Activated CD4-positive, alpha-beta memory T cell treated with anti-CD3 and anti-CD28 coated beads, Interleukin-2, amount 10 ng/mL, durations not matched to agents 7 days and 5 days (primary cell): ENCODE measurements at places on chromosomes 1 and 21. TPM values are rescaled to one million over a fixed set of nuclear protein-coding genes. Genes with fewer than 3 reads are reported as not detected.
A peak's percentile ranks its signal among the peaks of the same experiment; 100 is the strongest.

The TEX38 gene
- not detected for total RNA-seq

The PDZK1IP1 gene
- not detected for total RNA-seq

The IL23R gene
- total RNA-seq, result 5.0 TPM

The AADACL3 gene
- total RNA-seq, result not detected

The ERRFI1 gene
- total RNA-seq, result 0.83 TPM

The CERS2 gene
- 181 TPM for total RNA-seq

The A3GALT2 gene
- total RNA-seq, result not detected

GRCh38 chr1:107897438-107898345 is 67.3 kb downstream of the VAV3 start:
- H3K4me1 ChIP-seq, result peaks cover 12% of the 10 kb centered on the region
- no peaks in the 10 kb centered on the region for H3K27me3 ChIP-seq
- H3K4me3 ChIP-seq, result no peak overlapping the region
- no peaks in the 10 kb centered on the region for H3K36me3 ChIP-seq

DNA sequence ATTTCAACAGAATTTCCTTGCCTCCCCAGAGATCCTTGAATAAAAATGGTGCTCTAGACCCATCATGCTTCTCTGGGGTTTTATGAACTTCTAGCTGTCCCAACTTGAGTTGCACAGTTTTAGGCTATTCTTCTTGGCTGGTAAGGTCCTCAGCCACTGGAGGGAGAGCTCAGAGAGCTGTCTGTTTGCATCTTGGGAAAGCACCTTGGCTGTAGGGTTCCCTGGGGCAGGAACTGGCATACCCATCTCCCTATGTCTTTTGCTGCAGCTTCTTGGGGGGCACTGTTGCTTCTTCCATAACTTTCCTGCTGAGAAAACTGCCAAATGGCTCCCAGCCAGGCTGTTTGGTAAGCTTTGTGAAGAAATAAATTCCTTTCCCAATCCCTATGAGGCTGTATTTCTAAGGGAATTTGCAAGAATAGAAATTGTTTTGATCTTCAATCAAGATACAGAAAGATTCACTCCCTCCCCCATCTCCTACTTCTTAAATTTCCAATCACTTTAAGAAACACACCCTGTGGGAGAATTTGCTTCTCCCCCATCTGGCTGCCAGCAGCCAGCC is 8.2 kb upstream of the FMOD start:
- DNase-seq, result no peak
- no peak overlapping the region for H3K27ac ChIP-seq
- no peaks in the 10 kb centered on the region for H3K4me1 ChIP-seq
- H3K27me3 ChIP-seq, result peaks cover 49% of the 10 kb centered on the region

- no peaks in the 10 kb centered on the region for H3K36me3 ChIP-seq
- no peak overlapping the region for H3K4me3 ChIP-seq
- no peaks in the 10 kb centered on the region for H3K27me3 ChIP-seq
- H3K27ac ChIP-seq, result no peak overlapping the region
- DNase-seq, result no peak
These were observed 150.3 kb upstream of the SPAG17 start for GRCh38 chr1:118335331-118335732.

GRCh38 chr1:196856053-196856452 is 31.8 kb upstream of the CFHR4 start:
- no peaks in the 10 kb centered on the region for H3K4me1 ChIP-seq
- no peak overlapping the region for H3K4me3 ChIP-seq
- no peaks in the 10 kb centered on the region for H3K36me3 ChIP-seq
- DNase-seq, result no peak
- H3K27me3 ChIP-seq, result no peaks in the 10 kb centered on the region

GRCh38 chr1:2258996-2259395 is 30.9 kb downstream of the SKI start:
- DNase-seq, result peak; percentile 54
- H3K4me1 ChIP-seq, result peaks cover 34% of the 10 kb centered on the region
- no peaks in the 10 kb centered on the region for H3K27me3 ChIP-seq
- peaks cover 28% of the 10 kb centered on the region for H3K36me3 ChIP-seq
- peak overlapping the region; percentile 49 for H3K27ac ChIP-seq

- peaks cover 7% of the 10 kb centered on the region for H3K27me3 ChIP-seq
- peaks cover 34% of the 10 kb centered on the region for H3K4me1 ChIP-seq
- no peaks in the 10 kb centered on the region for H3K36me3 ChIP-seq
These were observed 161.9 kb upstream of the COL6A1 start for GRCh38 chr21:45819478-45820170.

GRCh38 chr1:18299441-18300338 is 181.0 kb upstream of the KLHDC7A start:
- H3K36me3 ChIP-seq, result no peaks in the 10 kb centered on the region
- H3K4me1 ChIP-seq, result no peaks in the 10 kb centered on the region
- peak; percentile 17 for DNase-seq
- no peak overlapping the region for H3K27ac ChIP-seq
- H3K4me3 ChIP-seq, result no peak overlapping the region
- H3K27me3 ChIP-seq, result peaks cover 4% of the 10 kb centered on the region

DNA sequence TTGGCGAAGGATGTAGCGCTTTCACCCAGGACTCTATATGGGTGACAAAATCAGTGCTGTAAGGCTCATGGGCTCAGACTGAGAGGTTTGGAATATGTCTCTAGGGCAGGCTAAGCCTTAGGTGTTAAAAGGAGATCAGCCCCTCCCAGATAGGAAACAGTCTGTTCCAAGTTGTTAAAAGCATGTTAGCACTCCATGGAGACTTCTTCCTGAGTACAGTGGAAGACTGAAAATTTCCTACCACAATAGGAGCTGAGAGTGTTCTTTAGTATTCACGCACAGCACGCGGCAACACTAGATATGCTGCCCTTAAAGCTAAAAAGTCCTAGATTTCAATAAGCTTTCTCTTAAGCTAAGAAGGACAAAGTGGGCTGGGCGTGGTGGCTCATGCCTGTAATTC is 122.1 kb downstream of the TRABD2B start:
- no peaks in the 10 kb centered on the region for H3K4me1 ChIP-seq
- no peaks in the 10 kb centered on the region for H3K36me3 ChIP-seq
- H3K4me3 ChIP-seq, result no peak overlapping the region
- no peak overlapping the region for H3K27ac ChIP-seq
- H3K27me3 ChIP-seq, result peaks cover 1% of the 10 kb centered on the region

DNA sequence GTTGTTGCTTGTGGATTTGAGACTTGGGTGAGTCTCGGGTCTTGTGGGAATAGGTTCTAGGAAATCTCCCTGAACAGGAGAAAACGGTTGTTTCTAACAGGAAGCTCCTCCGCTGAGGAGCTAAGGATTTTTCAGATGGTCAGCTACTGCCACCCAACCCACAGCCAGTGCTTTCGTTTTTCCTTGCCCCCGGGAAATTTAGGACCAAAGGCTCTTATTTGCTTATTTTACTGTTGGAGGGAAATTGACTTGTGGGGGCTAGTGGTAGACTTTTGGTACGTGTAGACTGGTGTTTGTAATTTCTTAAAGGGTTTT is 792 bp downstream of the SNX7 start:
- H3K4me3 ChIP-seq, result peak overlapping the region; percentile 72
- H3K4me1 ChIP-seq, result peaks cover 12% of the 10 kb centered on the region
- peaks cover 35% of the 10 kb centered on the region for H3K27me3 ChIP-seq
- no peak for DNase-seq
- no peaks in the 10 kb centered on the region for H3K36me3 ChIP-seq

GRCh38 chr1:26724118-26724517 is 28.3 kb downstream of the ARID1A start:
- H3K4me1 ChIP-seq, result peaks cover 79% of the 10 kb centered on the region
- H3K36me3 ChIP-seq, result peaks cover 40% of the 10 kb centered on the region
- H3K27ac ChIP-seq, result no peak overlapping the region
- no peak for DNase-seq
- H3K4me3 ChIP-seq, result no peak overlapping the region

- H3K27me3 ChIP-seq, result no peaks in the 10 kb centered on the region
- H3K4me3 ChIP-seq, result no peak overlapping the region
- no peak overlapping the region for H3K27ac ChIP-seq
- H3K4me1 ChIP-seq, result peaks cover 46% of the 10 kb centered on the region
These were observed 148.5 kb downstream of the DHRS3 start for GRCh38 chr1:12469493-12469892.

GRCh38 chr1:89918127-89918793 is 76.7 kb upstream of the ZNF326 start:
- no peak for DNase-seq
- no peak overlapping the region for H3K4me3 ChIP-seq
- H3K27me3 ChIP-seq, result no peaks in the 10 kb centered on the region
- no peak overlapping the region for H3K27ac ChIP-seq
- H3K4me1 ChIP-seq, result peaks cover 3% of the 10 kb centered on the region
- peaks cover 18% of the 10 kb centered on the region for H3K36me3 ChIP-seq

- H3K4me1 ChIP-seq, result peaks cover 9% of the 10 kb centered on the region
- no peaks in the 10 kb centered on the region for H3K36me3 ChIP-seq
- H3K27me3 ChIP-seq, result no peaks in the 10 kb centered on the region
- H3K4me3 ChIP-seq, result no peak overlapping the region
- no peak overlapping the region for H3K27ac ChIP-seq
These were observed 22.3 kb downstream of the NAV1 start for GRCh38 chr1:201561195-201561564.

GRCh38 chr1:209012443-209013196 is 570.9 kb upstream of the CAMK1G start:
- H3K4me1 ChIP-seq, result no peaks in the 10 kb centered on the region
- H3K36me3 ChIP-seq, result no peaks in the 10 kb centered on the region
- peaks cover 4% of the 10 kb centered on the region for H3K27me3 ChIP-seq
- H3K27ac ChIP-seq, result no peak overlapping the region
- no peak overlapping the region for H3K4me3 ChIP-seq
- DNase-seq, result no peak

DNA sequence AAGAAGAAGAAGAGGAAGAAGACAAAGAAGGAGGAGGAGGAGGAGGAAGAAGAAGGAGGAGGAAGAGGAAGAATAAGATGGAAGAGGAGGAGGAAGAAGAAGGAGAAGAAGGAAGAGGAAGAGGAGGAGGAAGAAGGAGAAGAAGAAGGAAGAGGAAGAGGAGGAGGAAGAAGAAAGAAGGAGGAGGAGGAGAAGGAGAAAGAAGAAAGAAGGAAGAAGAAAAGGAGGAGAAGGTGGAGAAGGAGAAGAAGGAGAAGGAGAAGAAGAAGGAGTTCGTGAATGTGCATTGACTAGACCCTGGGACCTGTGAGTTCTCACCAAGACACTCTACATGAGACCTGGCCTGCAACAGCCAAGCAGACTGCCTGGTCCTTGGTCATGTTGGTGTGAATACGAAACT is 131.7 kb upstream of the ERRFI1 start:
- H3K27me3 ChIP-seq, result no peaks in the 10 kb centered on the region
- no peak for DNase-seq
- H3K36me3 ChIP-seq, result peaks cover 5% of the 10 kb centered on the region

DNA sequence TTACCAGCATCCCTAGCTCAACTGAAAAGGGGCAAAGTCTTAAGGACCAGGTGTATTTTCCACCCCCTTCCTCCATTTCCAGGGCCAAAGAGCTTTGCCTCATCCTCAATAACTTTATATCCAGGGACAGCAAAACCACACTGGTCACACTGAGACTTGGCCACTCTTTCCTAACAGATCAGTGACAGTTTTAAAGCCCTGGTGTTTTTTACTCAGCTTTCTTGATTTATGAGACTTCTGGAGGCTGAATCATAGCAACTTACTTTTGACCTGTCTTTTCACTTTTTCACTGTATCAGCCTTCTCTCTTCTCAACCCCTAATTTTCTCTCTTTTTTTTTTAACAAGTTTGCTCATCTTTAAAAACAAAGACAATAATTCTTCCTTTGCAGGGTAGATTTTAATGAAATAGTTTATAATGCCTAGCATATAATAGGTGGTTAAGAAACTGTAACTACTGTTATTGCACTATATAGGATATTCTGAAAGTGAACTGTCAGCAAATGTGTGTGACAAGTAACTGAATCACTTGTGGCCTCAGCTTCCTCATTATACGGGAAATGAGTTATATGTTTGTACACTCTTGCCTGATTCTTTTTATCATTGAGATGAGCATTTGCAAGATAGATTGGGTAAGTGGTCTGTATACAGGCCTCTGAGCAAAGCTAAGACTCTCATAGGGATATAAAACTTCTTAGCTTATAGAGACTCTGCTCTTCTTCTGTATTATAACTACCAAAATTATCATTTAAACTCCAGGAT is 19.7 kb upstream of the DYNLT5 start:
- H3K4me3 ChIP-seq, result no peak overlapping the region
- peaks cover 42% of the 10 kb centered on the region for H3K4me1 ChIP-seq
- peaks cover 4% of the 10 kb centered on the region for H3K36me3 ChIP-seq
- DNase-seq, result no peak
- peak overlapping the region; percentile 57 for H3K27ac ChIP-seq

DNA sequence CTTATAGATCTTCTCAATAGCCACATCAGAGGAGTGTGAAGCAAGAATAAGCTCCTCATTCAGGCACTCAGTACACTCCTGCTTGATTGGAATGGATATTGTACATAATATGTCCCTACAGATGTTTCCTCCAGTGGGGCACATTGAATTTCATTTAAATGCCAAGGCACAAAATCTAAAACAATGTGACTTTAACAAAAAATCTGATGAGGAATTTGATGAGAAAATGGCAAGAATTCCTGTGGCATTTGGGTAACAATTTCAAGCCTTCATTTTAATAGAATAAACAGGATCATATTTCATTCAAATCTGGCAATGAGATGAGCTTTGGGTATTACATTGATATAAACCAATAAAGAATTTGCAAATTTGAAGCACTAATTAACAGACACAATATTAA is 307.7 kb upstream of the PKN2 start:
- no peaks in the 10 kb centered on the region for H3K27me3 ChIP-seq
- H3K4me1 ChIP-seq, result no peaks in the 10 kb centered on the region
- no peak overlapping the region for H3K27ac ChIP-seq
- H3K36me3 ChIP-seq, result no peaks in the 10 kb centered on the region
- no peak for DNase-seq
- no peak overlapping the region for H3K4me3 ChIP-seq
